EH (cell line): ENCODE measurements at places on chromosomes 11 and 22.

GRCh38 chr22:35523167-35523947 lies 17.3 kb upstream of the RASD2 start:
- no peak for DNase-seq

DNA sequence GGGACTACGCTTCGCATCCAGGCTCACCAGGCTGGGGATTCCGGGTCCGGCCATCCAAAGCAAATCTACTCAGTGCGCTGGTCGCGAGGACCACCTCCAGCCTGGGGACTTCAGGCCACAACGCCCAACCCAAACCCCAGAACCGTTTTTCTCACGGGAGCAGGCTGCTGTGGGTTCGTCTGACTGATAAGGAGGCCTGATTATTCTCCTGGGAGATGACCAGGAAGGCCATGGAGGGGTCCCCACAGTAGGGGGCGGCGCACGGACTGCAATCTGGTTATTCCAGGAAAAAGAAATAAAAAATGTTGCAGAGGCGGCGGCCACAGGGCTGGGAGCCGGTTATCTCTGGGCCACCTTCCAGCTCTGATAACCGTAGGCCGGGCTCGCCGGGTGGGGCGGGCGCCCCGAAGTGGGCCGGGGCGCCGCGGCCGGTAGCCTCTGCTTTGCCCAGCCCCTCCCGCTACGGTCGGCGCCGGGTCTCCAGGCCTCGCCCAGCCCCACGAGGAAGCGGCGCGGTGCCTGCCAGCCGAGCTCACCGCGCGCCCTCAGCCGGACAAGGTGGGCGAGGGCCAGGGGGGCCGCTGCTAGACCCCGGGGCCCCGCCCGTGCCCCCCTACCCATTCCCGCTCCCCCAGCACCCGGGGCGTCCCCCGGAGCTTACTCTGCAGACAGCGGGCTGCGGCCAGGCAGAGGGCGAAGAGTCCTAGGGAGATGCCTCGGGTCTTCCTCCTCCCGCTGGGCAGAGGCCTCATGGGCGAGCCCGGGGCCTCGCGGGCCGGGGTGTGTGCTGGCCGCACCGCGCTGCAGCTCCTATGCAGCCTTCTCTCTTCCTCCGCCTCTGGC lies 446 bp downstream of the VSTM5 start:
- DNase-seq, result peak; percentile 51

DNA sequence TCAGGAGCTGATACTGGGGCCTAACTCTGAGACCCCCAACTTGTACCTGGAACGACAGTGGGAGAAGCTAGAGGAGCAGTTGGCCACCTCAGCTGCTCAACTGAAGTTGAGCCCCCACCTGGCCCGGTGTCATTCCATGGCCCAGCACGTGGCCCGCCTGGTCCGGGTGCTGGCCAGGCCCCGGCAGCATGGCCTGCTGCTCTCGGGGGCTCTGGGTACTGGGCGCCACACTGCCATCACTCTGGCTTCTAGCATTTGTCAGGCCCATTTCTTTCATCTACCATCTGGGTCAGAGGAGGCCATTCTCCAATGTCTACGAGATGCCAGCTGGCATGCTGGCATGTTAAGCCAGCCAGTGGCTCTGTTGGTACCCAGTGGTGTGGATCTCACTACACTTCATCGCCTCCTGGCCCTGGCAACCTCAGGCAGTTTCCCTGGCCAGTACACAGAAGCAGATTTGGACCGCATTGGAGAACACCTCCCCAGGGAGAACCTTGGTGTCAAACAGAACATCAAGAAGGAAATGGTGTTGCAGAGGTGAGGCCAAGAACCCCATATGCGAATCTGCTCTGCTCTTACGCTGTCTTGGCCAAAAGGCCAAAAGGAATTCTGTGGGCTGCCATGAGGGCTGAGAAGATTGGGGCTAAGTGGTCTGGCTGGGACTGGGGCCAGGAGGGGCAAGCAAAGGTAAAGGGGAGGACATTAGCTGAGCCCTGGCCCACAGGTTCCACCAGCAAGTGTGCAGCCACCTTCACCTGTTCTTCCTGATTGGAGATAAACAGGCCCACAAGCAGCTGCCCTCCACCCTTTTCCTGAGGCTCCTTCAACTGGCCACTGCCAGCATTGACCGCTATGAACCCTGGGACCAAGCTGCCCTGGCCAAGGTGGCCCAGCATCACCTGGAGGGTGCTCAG lies 45.4 kb downstream of the RRP8 start:
- no peak for DNase-seq

DNA sequence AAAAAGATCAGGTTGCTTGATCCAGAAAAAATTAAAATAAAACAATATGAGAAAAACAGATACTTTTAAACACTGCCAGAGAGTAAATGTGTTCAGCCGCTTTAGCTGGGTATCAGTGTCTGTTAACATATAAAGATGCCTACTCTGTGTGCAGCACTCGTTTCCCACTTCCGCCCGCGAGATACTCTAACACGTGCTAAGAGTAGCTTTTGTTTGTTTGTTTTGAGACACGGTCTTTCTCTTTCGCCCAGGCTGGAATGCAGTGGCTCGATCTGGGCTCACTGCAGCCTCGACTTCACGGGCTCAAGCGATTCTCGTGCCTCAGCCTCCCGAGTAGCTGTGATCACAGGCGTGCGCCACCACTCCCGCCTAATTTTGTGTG lies 531 bp upstream of the MEN1 start:
- DNase-seq, result no peak

GRCh38 chr11:112526699-112527416 lies 266.2 kb upstream of the PLET1 start:
- peak; percentile 17 for DNase-seq

DNA sequence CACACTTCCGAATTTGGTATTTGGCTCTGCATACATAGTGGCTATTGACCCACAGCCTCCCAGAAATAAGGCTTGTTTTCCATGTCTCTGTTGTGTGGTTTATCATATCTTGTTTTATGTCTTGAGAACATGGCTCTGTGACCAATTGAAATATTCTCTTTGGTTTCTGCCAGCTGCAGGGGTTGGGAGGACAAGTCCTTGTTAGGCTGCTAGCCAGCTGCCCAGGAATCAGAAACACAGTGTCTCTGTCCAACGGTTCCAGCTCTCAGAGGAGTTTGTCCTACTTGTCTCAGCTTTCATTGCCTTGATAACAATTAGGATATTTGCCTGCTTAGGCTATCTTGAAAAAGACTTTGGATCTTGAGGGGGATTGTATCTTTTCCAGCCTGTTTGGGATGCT lies 6.0 kb upstream of the SLC7A4 start:
- peak; percentile 65 for DNase-seq

DNA sequence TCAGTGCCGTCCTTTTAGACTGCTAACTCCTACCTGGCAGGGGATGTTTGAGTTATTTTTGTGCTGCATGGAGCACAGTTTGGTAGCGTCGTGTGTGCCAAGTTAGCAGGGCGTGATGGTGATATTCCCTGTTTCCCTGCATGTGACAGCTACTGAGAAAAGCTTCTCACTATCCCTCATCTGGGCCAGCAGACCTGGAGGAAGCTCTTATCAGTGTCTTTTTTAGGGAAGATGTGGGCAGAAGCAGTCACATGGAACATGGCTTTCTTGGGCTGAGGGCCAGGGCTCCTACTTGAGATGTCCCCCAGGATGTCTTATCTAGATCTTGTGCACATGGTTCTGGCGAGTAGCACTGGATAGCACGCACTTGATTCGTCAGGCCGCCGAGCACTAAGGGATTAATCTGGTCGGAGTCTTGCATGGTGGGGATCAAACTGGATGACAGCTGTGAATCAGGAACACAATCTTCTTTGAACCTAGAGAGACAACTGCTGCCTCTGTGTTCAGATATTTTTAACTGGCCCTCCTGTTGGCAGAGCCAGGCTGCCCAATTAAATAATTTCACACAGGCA lies 33.8 kb downstream of the TECTA start:
- DNase-seq, result no peak

DNA sequence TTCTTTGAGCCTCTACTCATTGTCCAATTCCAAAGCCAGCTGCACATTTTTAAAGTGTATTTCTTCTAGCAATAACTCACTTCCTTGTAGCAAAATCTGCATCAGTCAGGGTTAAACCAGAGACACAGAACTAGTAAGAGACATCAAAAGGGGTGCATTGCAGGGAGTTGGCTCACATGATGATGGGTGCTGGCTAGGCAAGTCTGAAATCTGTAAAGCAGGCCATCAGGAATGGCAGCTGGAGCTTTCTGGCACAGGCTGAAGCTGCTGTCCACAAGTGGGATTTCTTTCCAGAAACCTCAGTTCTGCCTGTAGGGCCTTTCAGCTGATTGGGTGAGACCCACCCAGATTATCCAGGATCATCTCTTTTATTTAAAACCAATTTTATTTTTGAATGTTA lies 698.1 kb downstream of the NTM start:
- DNase-seq, result peak; percentile 26

DNA sequence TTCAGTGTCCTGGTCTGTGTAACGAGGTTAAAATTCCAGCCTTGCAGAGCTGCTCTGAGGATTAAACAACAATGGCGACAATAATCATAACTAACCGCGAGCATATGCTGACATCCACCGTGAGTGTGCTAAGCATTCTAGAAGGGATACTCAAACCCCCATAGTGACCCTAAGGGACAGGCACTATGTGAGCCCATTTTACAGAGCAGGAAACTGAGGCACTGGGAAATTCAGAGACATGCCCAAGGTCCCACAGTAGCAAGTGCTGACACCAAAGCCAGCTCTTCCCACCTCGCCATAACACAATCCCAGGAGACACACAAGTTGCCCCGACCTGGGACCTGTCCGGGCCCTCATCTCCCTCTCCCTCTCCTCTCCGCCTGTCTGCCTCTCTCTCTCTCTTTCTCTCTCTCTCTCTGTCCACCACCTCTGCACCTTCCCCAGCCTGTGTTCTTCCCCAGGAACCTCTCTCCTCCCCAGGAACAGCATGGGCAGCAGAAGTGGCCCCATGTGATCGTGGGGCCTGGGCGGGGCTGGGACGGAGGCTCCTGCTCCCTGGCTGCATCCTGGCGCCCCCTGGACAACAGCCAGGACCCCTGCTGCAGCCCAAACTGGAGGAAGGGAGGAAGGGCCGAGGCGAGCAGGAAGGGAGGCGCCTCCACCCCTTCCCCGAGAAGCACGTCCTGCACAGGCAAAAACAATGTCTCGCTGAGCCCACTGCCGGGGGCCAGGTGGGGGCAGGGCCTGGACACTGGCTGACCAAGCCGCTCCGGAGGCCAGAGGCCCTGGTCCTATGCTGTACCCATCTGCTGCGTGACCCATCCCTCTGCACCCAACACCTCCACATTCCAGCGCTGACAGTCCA lies 14.8 kb upstream of the MFNG start:
- no peak for DNase-seq

- peak; percentile 93 for DNase-seq
These were observed 16.7 kb downstream of the PHLDA2 start for GRCh38 chr11:2912498-2912897.
